ENCODE measurements at places on chromosomes 16 and 17.

DNA sequence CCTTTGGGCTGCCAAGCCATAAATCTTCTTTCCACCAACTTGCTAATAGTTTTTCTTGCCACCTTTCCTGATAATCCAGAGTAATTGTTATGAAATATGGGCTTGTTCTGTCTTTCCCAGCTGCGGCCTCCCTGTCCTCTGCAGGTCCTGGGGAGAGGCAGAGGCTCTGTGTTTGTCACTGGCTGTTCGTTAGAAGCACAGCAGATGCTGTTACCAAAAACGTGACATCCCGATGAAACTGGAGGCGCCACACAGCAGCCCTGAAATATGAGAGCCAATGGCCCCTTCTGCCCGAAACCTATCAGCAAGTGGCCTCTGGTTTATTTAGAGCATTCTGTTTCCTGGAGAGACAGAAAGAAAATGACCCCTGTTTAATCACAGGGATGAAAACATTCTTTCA lies 115.1 kb upstream of the ANKFN1 start:
- DNase-seq = no peak

DNA sequence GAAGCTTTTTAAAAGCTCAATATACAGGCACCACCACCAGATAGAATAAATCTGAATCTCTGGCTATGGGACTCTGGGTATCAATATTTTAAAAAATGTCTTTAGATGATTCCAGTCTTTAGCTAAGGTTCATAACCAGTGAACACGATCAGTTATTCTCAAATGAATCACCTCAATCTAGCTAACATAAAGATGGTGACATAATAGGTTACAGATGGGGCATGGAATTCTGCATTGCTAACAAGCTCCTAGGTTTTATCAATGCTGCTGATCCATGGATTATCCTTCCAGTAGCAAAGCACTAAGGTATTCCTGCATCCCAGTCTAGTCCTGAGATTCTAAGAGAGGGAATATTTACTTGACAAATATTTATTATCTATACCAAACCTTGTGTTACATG lies 415.5 kb upstream of the CDH11 start:
- DNase-seq = no peak

DNA sequence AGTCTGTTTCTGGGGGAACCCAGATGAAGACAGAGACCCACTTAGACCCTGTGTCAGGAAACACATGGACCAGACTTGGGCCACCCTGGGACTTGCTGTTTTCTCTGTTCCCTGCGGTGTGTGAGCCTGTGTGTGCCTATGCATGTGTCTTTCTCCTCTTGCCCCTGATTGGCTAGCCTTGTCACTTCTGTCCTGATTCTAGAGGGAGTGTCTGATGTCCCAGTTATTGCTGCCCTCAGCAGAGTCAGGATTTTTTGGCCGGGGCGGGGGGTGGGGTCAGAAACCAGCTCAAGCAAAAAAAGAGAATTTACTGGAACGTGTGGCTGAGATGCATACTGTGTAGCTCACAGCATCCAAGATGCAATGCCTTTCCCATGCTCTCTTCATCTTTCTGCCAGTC lies 30.5 kb downstream of the PLCG2 start:
- no peak for DNase-seq

GRCh38 chr17:79619636-79620206 lies 8.9 kb upstream of the RBFOX3 start:
- no peak for DNase-seq

GRCh38 chr17:63515426-63515825 lies 7.7 kb upstream of the KCNH6 start:
- DNase-seq = no peak

DNA sequence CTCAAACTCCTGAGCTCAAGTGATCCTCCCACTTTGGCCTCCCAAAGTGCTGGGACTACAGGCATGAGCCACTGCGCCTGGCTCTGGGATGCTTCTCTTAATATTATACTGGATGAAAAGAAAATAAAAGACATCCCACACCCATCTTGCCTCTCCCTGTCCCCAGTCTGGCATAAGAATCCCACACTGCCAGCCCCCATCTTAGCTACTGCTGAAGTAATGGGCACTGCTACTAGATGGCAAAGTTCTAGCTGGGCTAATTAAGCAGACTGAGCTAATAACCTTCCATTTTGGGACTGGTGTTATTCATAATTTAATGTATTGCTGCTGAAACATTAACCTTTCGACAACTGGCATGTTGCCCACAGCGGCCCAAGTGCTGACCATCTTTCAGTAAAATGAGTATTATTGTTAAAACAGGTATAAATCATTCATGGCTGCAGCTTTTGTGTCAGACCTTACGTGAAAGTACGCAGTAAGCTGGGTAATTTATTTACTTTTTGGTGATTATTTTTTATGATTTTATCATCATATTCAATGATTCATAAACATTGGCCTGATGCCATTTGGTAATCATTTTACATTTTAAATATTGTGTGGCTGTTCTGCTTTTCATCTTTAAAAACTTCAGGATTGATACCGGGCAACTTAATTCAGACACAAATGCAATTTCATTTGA lies 47.4 kb upstream of the ZFHX3 start:
- no peak for DNase-seq

- DNase-seq = no peak
These were observed 21.3 kb upstream of the CDH15 start for GRCh38 chr16:89150090-89150835.

DNA sequence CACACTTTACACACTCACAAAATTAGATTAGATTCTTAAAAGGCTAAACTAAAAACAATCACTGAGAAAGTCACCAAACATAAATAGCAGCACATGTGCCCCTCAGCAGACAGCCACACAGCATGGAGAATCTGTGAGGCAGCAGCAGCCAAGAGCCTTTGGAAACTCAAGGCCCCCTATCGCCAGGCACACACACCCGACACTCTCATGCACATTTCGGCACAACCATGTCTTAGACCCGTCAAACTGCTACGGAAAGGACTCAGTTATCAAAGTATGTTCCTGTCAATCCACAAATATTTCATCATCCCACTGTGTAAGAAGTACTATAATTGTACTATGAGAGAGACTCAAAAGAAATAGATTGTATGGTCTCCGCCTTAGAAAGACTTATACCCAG lies 20.9 kb downstream of the UBE2O start:
- no peak for DNase-seq

All from skeletal muscle cell (primary cell).